Activated CD4-positive, alpha-beta T cell treated with anti-CD3 and anti-CD28 coated beads for 1 hour (primary cell): ENCODE measurements at places on chromosomes 4 and X.
A peak's percentile ranks its signal among the peaks of the same experiment; 100 is the strongest.

- no peak for DNase-seq
Observed at GRCh38 chr4:10490996-10491395, 33.8 kb upstream of the ZNF518B start.

GRCh38 chr4:165992283-165992682, 119.2 kb downstream of the TLL1 start:
- no peak for DNase-seq

- no peak for DNase-seq
Observed at GRCh38 chrX:50771382-50771781, 42.6 kb downstream of the SHROOM4 start.

DNA sequence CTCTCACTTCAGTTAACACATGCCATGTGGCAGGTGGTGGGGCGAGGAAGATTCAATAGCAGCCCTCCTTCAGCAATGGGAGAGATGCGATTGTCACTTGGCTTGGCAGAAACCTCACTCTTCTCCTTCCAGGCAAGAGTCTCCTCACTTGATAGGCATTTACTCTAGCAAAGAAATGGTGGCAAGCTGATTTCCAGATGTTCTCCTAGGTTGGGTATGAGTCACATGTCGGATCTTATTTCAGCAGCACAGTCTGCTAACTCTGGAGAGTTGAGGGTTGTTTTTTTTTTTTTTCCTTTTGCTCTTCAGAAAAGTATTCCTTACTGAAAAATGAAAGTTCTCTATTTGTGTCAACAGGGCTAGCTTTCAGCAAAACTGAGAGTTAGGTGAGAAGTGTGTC, 119.5 kb upstream of the CHRDL1 start:
- DNase-seq, result no peak

DNA sequence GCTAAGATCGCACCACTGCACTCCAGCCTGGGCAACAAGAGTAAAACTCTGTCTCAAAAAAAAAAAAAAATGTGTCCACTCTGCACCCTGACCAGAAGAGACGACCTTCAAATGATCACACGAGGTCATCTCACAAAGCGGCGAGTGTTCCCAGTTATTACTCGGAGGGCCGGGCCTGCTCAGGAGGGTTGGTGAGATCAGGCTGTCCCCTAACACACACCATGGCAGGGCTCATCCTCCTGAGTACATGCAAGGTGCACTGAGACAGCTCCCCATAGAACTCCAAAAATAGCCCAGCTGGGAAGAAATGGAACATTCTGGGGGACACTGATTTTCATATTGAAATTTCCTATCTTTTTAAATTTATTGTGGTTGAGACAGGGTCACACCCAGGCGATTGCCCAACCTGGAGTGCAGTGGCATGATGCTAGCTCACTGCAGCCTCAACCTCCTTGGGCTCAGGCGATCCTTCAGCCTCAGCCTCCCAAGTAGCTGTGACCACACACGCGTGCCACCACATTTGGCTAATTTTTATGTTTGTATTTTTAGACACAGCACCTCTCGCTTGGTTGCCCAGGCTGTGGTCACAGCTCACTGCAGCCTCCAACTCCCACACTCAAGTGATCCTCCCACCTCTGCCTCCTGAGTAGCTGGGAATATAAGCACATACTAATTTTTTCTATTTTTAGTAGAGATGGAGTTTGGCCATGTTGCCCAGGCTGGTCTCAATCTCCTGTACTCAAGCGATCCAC, 51.5 kb downstream of the DHRSX start:
- no peak for DNase-seq

DNA sequence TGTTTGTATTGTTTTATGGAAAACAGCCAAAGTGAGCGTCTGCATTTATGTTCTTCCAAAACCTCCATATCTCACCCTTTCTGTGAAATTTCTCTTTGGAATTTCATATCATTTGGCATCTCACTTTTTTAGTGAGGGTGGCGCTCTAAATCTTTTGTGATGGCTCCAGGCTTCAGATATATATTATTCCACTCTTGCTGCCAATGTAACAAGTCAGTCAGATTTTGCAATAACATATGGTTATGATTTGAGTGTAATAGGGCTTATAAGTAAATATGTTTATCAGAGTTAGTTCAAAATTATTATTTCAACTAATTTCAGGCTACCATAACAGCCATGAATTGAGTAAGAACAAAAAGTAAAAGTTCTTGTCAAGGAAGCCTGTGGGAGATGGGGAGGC, 314.7 kb downstream of the PDGFC start:
- no peak for DNase-seq

DNA sequence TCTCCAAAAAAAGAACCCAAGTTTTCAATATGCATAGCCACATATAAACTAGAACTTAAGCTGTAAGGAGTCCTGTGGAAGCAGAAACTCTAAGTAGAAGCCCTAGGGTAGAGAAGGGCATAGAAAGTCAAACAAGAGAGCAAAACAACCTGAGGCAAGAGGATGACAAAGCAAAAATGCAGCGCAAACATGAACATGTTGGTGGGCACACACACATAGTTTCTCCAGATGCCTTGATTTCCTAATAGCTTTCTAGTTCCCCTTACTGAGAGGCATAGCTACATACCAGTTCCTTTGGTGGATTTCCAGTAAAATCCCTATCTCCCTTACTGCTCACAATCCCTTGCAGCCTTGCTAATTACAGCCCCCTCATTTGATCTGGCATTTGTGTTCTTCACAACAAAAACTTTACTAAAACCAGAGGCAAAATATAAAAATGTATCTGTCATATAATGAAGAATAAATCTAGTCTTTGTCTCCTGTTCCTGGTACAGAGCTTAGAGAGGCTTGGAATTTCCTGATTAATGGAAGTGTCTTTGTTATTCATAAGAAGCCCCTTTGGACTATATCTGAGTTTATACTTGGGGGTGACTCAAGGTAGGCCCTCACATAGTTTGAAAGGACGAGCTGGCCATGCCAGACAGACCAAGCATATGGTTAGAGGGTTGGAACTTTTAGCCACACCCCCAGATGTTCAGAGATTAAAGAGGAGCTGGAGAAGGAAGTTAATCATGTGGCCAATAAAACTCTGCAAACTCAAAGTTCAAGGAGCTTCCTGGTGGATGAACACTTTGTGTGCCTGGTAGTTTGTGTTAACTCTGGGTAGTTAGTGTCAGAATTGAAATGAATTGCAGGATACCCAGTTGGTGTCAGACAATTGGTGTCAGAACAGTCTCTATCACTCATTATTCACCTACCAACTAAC, 52.7 kb upstream of the ZCCHC13 start:
- no peak for DNase-seq

DNA sequence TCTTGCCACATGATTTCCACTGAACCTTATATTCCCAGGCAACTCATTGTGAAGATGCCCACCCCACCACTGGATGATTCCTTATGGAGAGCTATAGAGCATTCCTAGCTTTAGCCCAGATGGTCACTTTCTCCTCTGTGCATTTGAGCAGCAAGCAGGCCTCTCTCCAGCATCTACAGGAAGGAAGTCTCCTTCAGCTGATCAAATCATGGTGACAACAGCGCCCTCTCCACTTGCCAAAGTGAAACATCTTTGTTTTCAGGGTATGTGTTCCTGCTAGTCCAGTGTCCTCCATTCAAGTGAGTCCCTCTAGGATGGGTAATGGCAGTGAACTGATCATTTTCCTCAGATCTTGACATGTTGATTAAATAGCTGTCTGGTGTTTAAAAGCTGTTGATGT, 10.9 kb upstream of the SYTL5 start:
- no peak for DNase-seq

- no peak for DNase-seq
Observed at GRCh38 chr4:2607822-2608221, 71.4 kb downstream of the FAM193A start.

DNA sequence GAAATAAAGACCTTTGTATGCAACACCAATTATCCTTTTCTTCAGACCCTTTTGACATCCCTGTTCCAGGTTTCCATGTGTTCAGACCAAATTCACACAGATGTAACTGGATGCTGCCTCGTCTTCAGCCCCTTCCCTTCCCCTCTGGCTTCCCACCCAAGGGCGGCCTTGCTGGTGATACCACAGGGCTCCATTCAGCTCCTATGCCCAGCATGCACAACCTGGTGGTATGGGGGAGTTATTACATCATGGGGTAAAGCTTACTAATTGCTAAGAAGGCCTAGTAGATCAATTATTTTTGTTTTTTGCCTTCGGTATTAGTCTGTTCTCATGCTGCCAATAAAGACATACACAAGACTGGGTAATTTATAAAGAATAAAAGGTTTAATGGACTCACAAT, 317.0 kb upstream of the CXXC4 start:
- DNase-seq, result no peak

- no peak for DNase-seq
Observed at GRCh38 chr4:152224223-152224622, 311.7 kb downstream of the FBXW7 start.

DNA sequence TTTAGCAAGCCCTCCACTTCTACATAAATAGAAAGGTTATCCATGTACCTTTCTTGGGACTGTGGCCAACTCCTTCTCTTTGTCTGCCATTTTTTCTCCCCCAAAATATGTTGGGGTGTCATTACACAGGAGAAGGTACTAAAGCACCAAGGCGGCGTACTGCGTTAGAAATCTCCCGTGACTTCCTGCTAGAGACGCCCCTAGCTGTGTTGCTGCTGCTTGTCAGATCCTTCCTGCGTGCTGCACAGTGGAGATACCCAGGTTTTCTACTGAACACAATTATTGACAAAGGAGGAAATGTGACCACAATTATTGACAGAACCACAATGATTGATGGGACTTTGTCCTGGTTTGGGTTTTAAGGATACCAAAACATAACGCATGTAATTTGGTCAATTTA, 97.7 kb downstream of the EFHC2 start:
- DNase-seq, result peak; percentile 7

GRCh38 chr4:168648494-168648893, 151.6 kb downstream of the PALLD start:
- DNase-seq, result no peak

DNA sequence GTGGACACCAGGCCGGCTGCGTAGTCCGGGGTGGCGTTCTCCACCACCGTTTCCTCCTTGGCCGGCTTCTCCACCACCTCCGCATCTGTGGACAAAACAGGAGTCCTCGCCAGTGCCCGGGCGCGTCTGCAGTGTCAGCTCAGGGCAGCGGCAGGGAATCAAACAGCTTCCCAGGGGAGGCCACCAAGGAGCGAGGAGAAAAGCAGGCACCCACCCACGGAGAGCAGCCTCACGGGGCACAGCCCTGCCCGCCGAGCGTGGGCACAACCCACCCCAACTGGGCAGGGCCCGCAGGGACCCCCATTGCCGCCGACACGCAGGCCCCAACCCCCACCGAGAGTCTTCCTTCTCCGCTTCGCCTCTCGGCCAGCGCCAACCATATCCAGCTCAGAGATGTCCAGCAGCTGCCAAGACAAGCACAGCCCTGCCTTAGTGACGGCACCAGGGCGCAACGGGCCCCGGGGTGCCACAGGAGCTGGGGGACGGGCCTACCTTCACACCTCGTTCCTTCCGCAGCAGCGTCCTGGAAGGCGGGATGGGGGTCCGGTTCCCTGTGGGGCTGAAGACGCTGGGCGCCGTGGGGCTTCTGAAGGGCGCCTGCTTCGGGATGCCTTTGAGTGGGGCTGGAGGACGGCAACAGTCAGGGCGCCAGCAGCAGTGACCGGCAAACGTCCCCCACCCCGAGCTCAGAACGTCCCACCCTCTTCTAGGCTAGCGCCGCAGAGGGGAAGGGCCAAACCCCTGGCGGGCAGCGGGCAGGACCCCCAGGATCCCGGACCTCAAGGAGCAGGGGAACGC, 22.8 kb downstream of the NELFA start:
- DNase-seq, result no peak

DNA sequence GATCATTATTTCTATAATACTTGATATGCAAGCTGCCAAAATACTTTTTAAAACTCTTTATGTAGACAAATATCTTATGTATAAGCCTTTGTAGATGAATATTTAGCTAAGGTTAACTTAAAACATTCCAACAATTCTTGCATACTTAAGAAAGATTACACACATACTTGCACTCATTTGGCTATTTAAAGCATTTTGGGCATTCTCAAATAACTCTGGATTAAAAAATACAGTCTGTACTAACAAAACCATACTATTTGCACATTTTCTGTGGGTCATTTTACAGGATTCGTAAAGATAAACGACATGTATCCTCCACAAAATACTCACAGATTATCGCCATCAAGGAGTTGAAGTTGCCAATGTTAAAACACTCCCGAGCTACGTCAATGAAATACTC, 26.5 kb downstream of the RASGEF1B start:
- DNase-seq, result no peak

GRCh38 chrX:53768865-53769264, 82.3 kb upstream of the HUWE1 start:
- no peak for DNase-seq

DNA sequence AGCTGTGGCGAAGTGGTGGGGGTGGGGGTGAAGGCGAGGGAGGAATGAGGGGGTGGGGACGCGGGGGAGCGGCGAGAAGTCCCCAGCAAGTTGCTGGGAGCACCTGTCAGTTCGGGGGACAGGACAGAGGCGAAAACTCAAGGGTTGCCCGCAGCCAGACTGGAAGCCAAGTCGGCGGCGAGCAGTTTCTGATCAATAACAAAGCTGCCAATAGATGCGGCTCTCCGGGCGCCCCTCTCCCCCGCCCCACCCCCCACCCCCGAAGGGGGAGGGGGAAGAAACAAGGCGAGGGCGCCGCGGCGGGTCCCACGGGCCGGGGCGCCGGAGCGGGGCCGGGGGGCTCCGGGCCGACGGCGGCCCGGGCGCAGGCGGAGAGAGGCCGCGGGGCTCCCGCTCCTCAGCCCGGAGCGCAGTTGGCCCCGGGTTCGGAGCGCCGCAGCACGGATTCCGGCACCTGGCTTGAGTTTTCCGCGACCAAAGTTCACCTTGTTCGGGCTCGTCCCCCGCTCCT, 379 bp downstream of the PDGFC start:
- DNase-seq, result no peak

DNA sequence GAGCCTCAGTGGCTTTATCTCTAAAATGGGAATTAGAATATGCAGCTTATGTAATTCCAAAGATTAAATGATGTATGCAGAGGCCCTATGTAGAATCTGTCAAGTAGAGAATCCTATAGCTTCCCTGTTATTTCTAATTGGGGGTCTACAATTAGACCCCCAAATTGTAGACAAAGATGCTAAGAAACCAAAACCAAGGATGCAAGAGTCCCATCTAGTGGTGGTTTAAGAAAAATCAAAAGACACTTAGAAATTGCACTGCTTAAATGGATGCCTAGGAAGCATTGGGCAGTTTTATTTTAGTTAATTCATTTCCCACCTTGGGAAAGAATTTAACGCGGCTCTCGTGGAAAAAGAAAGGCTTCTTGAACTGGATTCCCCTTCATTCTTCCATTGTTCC, 115.2 kb downstream of the GABRA2 start:
- DNase-seq, result no peak

- DNase-seq, result no peak
Observed at GRCh38 chrX:138885886-138886285, 174.4 kb upstream of the FGF13 start.

DNA sequence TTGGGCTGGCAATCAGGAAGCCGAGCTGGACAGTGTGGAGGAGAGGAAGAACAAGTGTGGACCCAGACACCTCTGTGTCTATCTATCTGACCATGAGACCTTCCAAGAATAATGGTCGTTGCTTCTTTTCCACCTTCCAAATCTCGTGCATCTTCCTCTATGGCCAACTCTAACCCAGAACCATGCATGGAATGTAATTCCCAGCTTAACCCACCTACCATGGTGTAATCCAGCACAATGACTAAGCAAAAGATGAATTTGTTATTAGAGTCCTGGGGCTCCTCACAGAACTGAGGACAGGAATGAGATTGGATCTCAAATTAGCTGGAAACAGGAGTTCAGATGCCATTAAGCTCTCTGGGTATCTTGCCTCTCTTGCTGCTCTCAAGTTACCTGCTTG, 17.4 kb upstream of the TMEM184C start:
- no peak for DNase-seq
